ENCODE measurements at places on chromosomes 16 and 17. TPM values are rescaled to one million over a fixed set of nuclear protein-coding genes. Genes with fewer than 3 reads are reported as not detected.

- DNase-seq, result no peak
Observed at GRCh38 chr17:17109907-17110306, 67.7 kb downstream of the MPRIP start.

DNA sequence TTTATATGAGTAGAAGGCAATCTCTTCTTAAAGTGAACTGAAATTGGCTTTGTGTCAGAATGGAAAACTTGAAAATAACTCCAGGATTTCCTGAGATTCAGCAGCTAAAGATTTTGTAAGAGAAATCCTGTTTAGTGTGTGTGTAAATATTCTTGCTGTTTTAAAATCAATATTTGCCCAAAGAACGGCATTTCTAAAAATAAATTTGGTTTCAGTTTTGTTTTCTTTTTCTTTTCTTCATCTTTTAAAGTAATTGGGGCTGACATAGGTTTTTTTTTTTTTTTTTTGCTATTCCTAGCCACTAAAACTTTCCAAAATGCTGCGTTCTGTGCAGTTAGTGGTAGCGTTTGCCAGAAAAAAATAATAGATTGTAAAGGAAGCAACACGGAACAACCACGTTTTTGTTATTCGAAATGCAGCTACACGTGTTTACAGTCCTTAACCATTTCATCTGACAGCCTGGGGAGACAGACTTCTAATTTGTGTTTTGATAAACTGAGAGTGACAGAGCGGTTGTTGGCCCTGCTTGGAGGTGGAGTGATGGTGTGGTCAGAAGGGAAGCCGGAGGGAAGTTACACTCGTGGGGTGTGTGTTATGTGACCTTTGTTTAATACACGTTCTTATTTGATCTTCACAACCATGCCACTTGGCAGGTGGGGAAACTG is 21.6 kb upstream of the SMPD3 start:
- peak; percentile 64 for DNase-seq

CHD9NB gene
- 1.7 TPM for total RNA-seq

CPHXL2 gene
- not detected for total RNA-seq

DNA sequence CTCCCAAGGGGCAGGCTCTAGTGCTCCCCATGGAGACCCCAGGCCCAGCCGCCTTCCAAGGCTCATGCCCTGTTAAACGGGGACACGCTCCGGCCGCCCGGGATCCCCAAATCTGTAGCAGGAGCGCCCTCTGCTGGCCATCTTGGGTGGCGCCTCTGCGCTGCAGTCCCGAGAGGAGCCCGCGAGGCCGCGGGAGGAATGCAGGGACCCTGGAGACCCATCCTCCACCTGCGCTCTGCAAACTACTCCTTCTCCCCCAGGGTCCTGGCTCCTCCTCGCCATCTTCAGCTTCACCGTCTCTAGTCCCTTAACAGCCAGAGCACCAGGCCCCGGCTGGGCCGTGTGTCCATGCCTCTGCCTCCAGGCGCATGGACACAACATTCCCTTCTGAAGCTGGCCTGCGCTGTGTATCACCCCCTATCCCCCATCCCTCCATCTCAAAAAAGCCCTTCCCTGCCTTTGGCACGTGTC is 23.6 kb upstream of the KRT17 start:
- peak; percentile 79 for DNase-seq

CD2BP2 gene
- 34.0 TPM for total RNA-seq

DNA sequence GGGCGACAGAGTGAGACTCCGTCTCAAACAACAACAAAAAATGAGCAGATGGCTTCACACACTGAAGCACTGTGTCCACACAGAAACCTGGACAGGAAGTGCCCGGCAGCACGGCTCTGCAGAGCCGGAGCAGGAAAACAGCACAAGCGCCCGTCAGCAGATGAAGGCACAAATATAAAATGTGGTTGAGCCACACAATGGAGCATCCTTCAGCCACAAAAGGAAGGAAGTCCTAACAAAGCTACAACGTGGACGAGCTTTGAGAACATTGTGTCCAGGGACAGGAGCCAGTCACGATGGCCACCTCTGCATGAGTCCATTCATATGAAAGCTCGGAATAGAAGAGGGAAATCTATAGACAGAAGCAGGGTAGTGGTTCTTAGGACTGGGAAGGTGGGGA is 15.7 kb downstream of the RHBDF2 start:
- peak; percentile 62 for DNase-seq

DNA sequence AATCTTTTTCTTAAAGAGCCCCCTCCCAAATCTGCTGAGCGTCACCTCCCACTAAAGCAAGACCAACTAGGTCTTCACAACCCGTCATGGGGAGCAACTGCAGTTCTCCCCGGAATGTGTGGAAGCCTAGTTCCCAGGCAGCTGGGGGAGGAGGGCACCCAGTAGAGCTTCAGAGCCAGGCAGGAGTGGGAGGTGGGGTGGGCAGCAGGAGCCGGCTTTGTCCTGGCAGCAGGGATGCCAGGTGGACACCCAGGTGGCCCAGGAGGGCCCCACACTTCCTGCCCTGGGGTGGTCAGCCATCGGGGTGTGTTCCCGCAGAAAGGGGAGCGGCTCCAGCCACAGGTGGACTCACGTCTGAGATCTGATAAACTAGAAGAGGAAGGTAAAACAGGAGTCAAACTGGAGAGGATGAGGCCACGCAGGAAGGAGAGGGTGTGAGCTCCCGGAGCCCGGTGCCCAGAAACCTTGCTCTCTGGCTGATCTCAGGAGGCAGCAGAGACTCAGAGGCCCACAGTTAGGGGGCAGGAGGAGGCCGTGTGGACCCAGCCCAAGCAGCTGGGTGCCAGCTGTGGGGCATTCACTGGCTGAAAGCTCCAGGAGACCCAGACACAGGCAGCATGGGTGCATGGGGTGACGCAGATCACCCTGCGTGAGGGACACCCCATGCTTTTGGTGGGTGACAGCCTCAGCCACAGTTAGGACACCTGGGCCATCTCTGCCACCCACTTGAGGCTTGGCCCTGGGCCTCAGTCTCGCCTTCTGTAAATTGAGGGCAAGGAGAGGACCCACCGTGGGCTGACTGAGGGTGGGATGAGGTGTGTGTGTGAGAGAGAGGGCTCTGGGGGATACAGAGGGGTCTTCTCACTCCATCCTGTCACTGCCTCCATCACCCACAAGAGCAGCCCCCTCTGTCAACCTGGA is 260.8 kb upstream of the TNRC6C start:
- no peak for DNase-seq
